Activated naive CD8-positive, alpha-beta T cell treated with anti-CD3 and anti-CD28 coated beads, Interleukin-2, amount 10 ng/mL, durations not matched to agents 7 days and 5 days (primary cell): ENCODE measurements at places on chromosomes 6 and 20. TPM values are rescaled to one million over a fixed set of nuclear protein-coding genes. Genes with fewer than 3 reads are reported as not detected.

TMC2 gene
- not detected for total RNA-seq

GPX6 gene
- not detected for total RNA-seq

ZC3H12D gene
- 27.0 TPM for total RNA-seq

COL9A3 gene
- total RNA-seq: 0.42 TPM

GSTA2 gene
- not detected for total RNA-seq
